LHCN-M2 (cell line): ENCODE measurements at places on chromosomes 1 and 21. TPM values are rescaled to one million over a fixed set of nuclear protein-coding genes. Genes with fewer than 3 reads are reported as not detected.
A peak's percentile ranks its signal among the peaks of the same experiment; 100 is the strongest.

The PCNX2 gene
- total RNA-seq: 4.5 and 6.2 TPM in 2 replicates

DNA sequence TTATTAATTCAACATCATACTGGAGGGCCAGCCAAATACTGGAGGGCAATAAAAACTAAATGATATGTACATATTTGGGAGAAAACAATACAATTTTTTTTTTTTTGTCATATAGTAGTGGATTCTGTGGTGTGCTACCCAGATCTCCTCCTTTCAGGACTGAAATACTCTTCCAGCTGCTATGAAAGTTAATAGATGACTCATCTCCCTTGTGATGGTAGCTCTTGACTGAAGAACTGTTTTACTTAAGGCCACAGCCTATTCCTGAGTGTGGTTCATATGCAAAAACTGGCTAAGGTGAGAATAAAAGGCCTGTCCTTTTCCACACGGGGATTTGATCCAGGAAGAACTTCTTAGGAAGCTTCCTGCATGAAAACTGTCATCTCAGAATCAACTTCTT is 307.9 kb downstream of the HLX start:
- DNase-seq: peak; percentile 36

- DNase-seq: peak; percentile 67
Measured at GRCh38 chr1:241688940-241689368, 36.9 kb downstream of the WDR64 start.

- no peak for DNase-seq
Measured at GRCh38 chr21:43850728-43851295, 14.2 kb upstream of the AGPAT3 start.

The OPTC gene
- total RNA-seq: not detected in 2 replicates

- no peak for DNase-seq
Measured at GRCh38 chr1:167943541-167943940, 6.7 kb upstream of the MPC2 start.

The DCST2 gene
- total RNA-seq: 0.11 and 0.13 TPM in 2 replicates

The PIGR gene
- not detected in 2 replicates for total RNA-seq

DNA sequence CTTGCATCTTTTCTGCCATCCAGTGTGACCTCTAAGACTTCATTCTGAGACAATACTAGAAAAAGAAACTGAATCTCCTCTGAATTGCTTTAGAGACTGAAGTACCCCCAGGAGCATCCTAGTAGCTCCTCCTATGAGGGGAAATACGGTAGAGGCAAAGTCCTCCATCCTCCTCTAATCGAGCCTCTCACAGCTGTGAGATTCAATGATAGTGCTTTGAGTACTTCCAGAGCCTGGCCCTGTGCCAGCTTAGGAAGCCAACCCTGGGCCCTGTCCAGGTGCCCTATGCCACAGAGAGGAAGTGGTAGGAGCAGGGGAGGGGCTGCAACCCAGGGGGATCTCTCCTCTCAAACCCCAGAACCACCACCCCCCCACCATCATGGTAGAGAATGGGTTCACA is 10.7 kb downstream of the RORC start:
- peak; percentile 6 for DNase-seq

DNA sequence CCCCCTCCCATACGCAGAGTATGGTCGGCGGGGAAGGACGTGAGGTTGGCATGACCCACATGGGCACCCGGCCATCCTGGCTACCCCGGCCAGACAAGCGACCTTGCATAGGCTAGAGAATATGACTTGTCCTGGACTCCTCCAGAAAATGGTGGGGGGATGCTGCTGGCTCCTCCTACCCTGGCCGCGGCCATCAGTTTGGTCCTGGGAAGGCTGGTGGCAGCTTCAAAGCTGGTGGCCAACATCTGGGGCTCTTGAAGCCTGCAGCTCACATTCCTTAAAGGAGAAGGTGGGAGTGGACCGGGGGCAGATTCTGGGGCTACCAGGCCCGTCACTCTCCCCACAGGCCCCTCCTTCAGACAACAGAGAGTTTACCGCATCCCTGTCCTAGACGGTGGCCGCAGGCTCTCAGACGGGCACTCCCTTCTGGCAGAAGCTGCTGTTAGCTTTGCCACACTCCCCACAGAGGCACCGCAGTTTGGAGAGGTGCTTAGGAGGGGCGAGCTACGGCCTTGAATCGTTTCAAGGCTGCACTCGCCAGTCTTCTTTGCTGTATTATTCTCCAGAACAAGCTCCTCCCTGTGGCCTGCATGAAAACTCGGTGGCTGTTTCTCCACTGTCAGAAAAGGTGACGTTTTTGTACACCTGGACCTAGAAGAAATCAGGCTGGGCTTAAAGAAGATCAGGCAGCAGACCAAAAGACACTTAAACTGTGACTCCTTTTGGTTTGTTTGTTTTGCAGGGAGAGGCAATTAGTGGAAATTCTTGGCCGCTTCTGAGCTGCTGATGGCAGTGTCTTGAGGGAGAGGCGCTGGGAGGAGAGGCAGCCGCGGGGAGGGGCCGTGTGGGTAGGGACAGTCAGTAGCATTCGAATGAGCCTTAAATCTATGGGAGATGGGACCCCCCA is 68.0 kb downstream of the RUNX3 start:
- peak; percentile 43 for DNase-seq

DNA sequence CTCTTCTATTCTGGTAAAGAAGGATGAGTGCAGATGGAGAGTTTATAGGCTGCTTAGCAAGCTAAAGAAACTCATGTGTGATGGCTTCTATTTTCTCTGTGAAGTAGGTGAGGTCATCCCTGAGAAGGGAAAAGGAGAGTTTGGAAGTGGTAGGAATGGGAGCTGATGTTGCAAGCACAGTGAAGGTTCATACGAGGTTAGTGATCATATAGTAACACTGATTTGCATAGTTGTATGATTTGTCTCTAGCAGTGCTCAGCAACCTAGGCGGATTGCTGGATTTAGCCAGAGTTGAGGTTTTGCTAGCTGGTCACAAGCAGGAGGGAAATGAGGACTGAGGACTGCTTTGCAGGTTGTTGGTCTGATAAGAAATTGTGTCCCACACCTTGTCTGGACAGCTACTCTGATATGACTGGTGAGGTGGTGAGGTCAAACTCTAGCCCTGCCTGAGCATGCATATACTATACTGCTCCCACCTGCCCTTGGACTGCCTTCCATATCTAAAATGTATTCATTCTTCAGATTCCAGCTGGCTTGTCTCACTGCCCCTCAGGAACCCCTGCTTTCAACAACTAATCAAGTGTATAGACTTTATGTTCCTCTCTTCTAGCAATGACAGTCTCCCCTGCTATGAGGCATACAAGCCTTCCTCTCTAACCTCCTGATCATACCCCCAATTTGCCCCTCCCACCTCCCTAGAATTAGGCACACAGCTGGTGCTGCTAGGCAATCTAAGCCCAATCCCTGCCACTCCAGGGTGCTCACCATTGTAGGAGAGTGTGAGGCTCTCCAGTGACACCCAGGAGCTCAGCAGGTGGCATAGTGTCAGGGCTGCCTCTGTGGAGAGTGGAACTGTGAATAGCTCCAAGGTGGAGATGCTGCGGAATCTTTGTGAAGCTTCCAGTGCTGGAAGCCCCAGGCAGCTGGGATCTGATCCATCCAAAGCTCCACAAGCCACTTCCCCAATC is 18.5 kb downstream of the LRRC41 start:
- DNase-seq: no peak

GRCh38 chr1:175222296-175222938 is 29.8 kb upstream of the KIAA0040 start:
- DNase-seq: no peak

GRCh38 chr1:110254604-110255391 is 44.7 kb downstream of the KCNC4 start:
- no peak for DNase-seq

- peak; percentile 40 for DNase-seq
Measured at GRCh38 chr21:33587792-33588484, 546 bp downstream of the DONSON start.

- DNase-seq: no peak
Measured at GRCh38 chr1:232059726-232060374, 433.3 kb downstream of the DISC1 start.

- DNase-seq: peak; percentile 80
Measured at GRCh38 chr1:243267914-243268653, 12.2 kb downstream of the SDCCAG8 start.

The DMBX1 gene
- total RNA-seq: not detected in 2 replicates

DNA sequence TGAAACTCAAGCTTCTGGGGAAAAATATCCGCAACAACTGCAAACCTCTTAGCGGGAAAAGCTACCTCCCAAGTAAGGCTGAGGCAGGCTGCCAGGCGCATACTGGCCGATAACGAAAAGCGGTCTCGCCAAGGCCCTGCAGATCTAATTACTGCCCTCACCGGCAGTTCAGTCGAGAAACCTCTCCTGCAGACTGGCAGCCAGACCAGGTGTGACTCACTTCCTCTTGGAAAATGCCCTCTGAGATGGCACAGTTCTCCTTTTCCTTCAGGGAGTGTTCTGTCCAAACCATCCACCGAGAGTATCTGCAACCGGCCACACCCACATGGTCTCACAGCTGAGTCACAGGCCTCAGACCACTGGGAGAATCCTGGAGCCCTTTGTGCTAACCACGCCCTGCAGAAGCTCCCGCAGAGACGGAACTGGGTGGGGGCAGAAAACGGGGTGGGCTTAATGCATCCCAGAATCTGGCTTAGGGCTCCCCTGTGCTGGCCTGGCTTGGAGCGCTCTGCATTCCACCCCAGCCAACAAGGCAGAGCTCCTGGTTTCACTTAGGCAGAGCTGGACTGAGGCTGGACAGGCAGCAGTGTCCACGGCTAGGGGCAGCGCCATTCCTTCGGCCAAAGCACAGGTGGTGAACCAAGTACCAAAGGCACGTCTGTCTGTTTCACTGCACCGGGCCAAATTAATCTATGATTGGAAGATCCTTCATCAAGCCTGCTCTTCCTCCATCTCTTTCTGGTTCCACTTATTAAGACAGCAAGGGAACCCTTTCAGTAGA is 1.2 kb downstream of the S100A10 start:
- DNase-seq: peak; percentile 99

DNA sequence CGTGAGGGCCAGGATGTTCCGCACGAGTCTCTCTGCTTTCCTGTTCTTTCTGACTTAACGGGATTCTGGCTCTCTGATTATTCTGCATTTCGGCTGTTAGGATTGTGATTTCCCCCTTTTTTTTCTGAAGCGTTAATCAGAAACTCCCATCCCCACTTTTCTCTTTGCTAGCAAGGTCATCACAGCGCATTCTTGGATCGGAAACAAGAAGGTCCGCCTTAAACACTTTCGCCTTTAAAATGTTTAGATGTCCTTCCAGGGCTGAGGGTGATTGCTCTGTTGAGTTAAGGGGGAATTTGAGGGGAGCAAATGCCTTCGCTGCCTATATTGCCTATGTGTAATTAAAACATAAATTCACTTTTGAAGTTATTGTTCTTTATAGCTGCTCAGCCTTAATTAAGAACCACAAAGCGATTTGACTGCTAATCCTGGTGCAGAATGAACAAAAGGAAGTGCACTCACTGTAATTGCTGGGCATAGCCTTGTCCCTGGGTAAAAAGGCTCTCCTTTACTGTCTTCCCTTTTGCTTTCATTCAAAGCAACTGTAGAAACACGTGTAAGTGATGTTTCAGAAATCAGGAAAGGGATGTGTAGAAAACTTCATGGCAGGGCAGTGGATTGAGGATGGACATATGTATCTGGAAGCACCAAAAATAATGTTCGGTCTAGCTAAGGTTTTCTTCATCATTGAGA is 1.2 kb downstream of the LAMC1 start:
- no peak for DNase-seq

The RIMKLA gene
- not detected in 2 replicates for total RNA-seq

DNA sequence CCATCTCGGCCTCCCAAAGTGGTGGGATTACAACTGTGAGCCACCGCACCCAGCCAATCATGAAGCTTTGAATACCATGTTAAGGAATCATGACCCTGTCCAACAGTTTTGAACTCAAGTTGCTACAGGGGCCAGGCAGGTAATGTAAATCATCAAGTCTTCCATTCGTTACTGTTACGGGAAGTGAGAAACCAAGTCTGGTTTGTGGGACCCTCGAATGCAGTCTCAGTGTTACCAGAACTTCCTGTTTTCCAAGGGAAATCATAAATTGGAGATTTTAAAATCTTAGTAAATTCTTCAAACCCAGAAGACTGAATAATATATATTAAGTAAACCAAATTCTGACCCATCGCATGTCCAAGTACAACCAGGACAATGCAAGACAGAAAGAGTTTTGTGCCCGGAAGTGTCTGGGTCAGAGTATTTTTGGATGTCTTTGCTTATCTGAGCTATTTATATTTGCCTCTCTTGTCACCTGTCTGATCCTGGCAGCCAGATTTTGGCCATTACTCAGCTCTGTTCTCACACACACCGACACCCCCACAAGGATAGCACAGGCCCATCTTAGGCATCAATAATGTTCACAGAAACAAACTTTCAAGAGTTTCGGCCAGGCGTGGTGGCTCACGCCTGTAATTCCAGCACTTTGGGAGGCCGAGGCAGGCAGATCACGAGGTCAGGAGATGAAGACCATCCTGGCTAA is 8.8 kb downstream of the ATP5IF1 start:
- DNase-seq: no peak

The DISP1 gene
- total RNA-seq: 2.9 and 4.0 TPM in 2 replicates

- no peak for DNase-seq
Measured at GRCh38 chr1:194644528-194644927, 1458.1 kb upstream of the B3GALT2 start.

- no peak for DNase-seq
Measured at GRCh38 chr1:81410351-81410750, 390.4 kb upstream of the ADGRL2 start.

The C4BPA gene
- total RNA-seq: not detected in 2 replicates

DNA sequence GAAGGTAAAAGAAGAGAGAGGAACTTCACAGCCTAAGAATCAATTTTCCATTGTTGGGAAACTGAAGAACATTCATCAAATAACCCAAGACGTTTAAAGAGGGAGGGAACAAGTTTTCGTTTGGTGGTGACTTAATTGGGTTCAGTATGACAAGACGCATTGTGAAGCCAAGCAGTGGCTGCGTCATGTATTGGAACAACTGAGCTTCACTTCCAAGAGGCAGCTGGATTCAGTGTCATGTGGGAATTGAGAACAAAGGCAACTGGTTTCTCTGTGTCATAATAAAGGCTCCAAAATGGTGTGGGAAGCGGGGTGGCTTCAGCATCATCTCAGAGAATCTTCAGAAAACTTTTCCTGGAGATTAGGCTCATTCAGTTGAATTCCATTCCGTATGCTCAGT is 29.8 kb upstream of the RC3H1 start:
- peak; percentile 44 for DNase-seq

DNA sequence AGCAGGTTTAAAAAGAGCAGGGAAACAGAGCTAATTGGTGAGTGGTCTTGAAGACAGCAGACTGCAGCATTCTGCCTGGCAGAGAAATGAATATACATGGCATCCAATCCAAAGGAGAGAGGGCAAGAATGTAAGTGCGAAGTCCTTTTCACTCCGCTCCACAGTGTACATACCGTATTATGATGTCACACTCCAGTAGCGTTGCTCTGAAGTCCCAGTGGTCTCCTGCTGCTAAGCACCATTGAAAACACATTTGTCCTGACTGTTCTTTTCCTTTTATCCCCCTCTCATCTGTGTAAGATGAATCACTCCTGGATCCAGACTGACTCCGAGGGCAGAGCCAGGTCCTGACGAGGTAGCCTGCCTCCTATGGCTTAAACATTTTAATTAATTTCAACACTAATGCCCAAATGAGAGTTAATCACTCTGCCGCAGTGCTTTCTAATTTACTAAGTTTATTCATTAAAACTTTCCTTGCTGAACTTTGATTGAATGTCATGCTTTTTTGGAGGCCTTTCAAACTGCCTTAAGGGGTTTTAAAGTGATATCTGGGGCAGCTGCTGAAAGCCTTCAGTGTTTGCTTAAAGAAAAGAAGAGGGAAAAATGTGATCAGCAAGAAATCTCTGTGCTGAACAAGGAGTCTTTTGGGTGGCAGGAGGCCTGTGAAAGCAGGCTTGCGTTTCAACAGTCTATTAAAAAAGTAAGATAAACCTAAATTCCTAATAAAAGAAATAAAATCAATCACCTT is 227.2 kb downstream of the ATG4C start:
- DNase-seq: peak; percentile 10

The TTLL7 gene
- 21.3 and 28.2 TPM in 2 replicates for total RNA-seq

The CLIC6 gene
- total RNA-seq: not detected in 2 replicates
